ENCODE measurements at places on chromosomes 16 and 17.

DNA sequence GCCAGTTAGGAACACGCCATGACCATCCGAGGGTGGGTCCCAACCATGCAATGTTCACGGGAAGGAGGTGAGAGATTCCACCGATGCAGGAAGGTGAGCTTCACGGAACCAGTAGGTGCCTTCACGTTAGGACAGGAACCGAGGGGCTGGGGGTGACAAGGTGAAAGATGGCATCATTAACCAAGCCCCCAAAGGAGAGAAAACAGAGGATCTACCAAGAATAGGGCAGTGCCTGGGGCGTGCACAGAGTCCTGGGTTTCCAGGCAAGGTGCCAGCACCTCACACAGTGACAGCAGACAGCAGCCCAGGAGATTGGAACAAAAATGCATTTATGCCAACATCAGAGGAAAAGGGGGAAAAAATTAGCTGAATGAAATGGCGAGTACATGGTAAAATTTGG lies 137.9 kb downstream of the GSG1L start:
- no peak for DNase-seq

GRCh38 chr17:13594310-13594709 lies 7.4 kb downstream of the HS3ST3A1 start:
- no peak for DNase-seq

- DNase-seq, result no peak
Measured at GRCh38 chr17:11637796-11638195, 39.5 kb downstream of the DNAH9 start.

DNA sequence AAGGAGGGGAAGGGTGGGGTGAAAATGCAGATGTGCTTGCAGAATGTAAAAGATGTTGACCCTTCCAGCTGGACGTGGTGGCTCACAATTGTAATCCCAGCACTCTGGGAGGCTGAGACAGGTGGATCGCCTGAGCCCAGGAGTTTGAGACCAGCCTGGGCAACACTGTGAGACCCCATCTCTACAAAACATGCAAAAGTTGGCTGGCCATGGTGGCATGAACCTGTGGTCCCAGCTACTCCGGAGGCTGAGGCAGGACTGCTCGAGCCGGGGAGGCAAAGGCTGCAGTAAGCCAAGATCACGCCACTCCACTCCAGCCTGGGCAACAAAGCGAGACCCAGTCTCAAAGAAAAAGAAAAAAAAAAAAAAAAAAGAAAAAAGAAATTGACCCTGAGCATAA lies 17.8 kb downstream of the ATP1B2 start:
- DNase-seq, result no peak

- DNase-seq, result no peak
Measured at GRCh38 chr16:3171855-3172593, 16.0 kb upstream of the OR1F1 start.

DNA sequence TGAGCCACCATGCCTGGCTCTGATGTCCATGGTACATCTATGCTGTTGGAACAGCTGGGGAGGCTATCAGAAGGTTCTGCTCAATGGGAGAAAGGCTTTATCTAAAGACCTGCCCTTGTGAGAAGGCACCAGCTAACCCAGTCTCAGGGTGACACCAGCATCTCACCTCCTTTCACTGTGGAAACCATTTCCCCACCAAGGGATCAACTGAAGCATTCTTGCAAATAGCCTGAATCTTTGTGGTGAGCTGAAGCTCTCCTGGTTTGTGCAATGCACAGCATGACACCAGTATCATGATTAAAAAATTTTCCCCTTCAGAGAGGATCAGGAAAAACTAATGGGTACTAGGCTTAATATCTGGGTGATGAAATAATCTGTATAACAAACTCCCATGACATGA lies 5.1 kb downstream of the CCL18 start:
- DNase-seq, result no peak

GRCh38 chr17:76535788-76536510 lies 1.6 kb downstream of the CYGB start:
- no peak for DNase-seq

Data from LNCaP clone FGC (cell line).